ENCODE measurements at places on chromosomes 13 and 19.

DNA sequence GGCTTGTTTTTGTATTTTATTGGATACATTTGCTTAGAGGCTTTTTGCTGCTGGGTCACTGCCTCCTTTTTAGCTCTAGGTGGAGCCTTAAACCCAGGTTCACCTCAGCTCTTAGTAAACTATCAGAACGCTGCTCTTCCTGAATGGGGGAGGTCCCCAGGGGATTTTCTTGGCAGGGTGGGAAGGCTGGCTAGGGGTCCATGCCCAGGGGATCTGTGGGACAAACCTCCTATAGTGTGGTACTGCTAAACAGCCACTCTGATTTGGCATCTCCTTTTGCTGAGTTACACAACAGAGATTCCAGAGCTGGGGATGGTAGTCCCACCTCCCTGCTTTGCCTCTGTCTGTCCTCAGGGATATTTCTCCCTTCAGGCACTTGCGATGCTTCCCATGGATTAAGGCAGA is 204.9 kb downstream of the ZIC5 start:
- no peak for DNase-seq

- no peak for DNase-seq
Measured at GRCh38 chr13:20077086-20077485, 83.8 kb downstream of the GJA3 start.

DNA sequence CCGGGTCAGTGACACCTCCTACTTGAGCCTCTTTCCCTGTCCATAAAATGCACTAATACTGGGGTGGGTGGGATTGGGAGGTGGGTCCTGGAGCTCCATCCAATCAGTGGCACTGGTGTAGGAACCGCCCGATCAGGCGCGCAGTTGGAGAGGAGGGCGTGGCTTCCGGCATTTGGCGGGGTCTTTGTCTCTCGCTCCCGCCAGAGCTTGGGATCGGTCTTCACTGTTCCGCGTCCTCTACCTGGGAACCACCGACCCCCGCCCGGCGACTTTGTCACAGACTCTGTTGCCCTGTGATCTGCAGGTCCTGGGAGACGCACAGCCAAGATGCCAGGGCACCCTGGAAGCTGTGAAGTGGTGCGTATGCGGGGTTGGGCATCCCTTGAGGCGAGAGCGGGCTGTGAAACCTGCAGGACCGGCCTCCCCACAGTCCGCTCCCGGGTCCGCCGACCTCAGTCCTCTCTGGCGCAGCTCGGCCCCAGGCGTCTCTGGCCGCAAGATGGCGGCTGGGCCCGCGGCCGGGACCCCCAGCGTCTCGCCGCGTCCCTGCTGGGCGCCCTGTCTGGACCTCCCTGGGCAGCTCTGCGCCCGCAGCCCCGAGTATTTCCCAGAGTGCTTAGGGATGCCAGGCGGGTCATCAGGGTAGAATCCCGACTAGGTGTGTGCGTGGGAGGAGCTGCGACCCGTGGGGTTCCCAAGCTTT is 41.6 kb upstream of the ZNF730 start:
- DNase-seq, result peak; percentile 64

GRCh38 chr19:5694167-5694955 is 4.3 kb downstream of the RPL36 start:
- no peak for DNase-seq

GRCh38 chr13:97432232-97432916 is 1.6 kb upstream of the RAP2A start:
- no peak for DNase-seq

DNA sequence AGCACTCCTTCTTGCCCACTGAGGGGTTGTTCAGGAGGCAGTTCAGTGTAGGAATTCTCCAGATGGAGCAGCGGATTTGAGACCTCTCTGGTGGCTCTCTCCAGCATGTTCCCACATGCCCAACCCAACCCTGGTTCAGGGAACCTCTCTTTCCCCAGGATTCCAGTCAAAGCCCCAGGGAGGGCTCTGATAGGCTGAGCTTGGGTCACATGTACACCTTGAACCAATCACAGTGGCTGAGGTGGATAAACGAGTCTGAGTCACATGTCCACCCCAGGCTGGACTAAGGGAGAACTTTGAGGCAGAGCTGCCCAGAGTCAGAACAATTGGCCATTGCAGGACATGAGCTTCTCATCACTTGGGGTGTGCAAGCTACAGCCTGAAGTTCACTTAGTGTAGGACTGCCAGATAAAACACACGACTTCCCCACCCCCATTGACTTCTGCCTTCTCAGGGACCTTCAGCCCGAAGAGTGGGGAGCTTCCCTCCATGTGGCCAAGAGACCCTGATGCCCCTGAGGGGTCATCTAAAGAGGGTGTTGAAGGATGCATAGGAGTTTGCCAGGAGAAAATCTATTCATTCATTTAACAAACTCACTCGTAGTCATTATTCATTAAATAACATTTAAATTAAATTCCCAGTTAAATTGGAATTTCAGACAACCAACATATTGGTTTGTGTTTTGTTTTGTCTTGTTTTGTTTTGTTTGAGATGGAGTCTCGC is 4.0 kb upstream of the MAST3 start:
- DNase-seq, result no peak

DNA sequence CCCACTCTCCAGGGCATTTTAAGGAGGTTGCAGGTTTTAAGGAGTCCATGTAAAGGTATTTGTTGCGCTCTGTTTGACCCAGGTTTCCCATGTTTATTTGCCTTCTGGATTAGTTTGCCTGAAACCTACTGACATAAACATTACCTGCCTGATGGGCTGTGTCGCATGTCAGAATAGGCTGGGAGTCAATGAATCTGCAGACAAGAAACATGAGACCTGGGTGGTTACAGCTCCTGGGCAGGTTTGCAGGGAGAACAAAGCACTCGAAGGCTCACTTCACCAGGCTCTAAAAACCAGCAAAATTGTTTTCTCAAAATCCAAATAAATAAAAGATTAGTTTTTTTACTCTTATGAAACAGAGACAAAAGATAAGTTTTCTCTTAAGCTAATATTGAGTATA is 114.4 kb upstream of the SERTM1 start:
- DNase-seq, result peak; percentile 23

- DNase-seq, result no peak
Measured at GRCh38 chr19:33731881-33732280, 64.8 kb upstream of the KCTD15 start.

GRCh38 chr13:25752957-25753551 is 298.8 kb downstream of the SHISA2 start:
- peak; percentile 18 for DNase-seq

DNA sequence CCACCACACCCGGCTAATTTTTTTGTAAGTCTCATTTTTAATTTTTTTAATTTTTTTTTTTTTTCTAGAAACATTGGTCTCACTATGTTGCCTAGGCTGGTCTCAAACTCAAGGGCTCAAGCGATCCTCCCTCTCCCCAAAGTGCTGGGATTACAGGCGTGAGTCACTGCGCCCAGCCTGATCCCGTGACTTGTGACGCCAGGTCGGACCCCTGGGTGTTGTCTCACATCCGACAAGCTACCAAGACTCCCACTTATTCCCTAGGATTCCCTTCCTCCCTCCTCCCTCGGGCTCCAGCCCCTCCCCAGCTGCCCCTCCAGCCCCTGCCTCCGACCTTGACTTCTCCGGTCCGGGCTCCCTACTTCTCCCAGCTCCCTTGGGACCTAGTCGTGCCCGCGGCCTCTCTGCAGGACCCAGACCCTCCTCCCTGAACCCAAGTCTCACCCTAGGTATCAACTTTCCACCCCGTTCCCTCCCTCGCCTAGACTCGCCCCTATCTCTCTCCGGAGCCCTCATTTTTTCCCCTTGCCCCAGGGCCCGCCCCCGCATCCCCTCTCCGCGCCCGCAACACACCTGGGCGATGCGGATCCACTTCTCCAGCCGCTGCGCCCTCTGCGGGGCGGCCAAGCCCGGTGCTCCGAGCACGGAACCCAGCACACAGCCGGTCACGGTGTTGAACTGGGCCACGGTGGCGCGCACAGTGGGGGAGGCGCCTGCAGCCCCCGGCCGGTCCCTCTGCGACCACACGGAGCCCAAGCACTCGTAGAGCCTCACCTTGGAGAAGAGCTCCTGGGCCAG is 13.1 kb downstream of the RGL3 start:
- DNase-seq, result no peak

GRCh38 chr19:11323601-11324078 is 15.8 kb downstream of the RAB3D start:
- DNase-seq, result no peak

DNA sequence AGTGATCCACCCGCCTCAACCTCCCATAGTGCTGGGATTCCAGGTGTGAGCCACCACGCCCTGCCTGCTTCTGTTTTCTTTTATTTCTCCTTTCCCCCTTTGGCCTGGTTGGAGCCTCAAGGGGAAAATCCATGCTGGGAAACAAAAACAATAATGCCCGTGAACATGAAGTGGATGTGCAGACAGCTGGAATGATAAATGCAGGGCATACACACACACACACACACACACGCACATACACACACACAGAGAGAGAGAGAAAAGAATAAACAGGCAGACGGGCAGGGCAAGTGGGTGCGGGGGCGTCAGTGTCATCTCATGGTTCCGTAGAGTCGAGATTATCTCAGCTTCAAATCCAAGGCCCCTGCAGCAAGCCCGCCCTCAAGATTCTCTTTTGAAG is 4.4 kb upstream of the PLEKHF1 start:
- DNase-seq, result no peak

GRCh38 chr13:51845574-51846318 is 769 bp upstream of the TMEM272 start:
- no peak for DNase-seq

DNA sequence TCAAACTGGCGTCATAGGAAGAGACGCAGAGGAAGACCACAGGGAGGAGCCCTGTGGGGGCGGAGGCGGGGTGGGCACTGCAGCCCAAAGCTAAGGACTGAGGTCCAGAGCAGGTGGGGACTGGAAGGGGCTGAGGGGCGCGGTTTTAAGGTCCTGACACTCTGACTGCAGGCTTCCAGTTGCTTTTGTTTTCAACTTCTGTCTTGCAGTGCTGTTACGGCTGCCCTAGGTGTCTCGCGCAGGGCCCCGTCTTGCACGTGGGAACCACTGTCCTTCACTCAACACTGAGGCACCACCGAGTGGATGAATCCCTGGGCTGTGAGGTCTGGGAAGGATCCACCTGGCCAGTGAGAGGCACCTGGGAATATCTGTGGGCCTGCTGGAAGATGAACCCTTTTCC is 76.0 kb downstream of the TEX29 start:
- DNase-seq, result no peak

All from NCI-H510A treated with DMSO at 0.1 percent for 48 hours (cell line).